Islet precursor cell (in vitro differentiated cells): ENCODE measurements at places on chromosomes 11 and 22.

DNA sequence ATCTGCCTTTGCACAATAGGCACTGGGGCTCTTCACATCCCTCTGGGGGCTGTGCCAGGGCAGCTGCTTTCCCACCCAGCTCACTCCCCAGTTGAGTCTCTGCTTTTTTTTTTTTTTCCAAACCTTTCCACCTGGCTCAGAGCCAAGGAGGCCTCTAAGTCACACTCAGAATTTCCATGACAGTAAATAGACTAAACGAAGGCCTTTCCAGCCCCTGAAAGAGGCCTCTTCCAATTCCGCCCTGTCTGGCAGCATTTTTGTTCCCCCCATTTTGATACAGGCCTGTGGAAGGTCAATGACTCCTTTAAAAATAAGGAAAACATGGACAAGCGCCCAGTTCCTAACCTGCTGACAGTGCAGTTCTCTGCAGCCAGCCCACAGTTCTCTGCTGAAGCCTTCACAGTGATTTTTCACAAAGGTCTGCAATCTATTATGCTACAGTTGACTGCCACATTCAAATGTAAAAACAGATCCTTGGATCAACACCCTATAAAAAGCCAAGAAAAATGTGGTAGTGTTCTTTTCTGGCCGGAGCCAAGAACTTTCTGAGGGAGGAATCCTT is 107.5 kb upstream of the SESN3 start:
- no peak for DNase-seq

GRCh38 chr22:39135092-39135896 is 17.2 kb downstream of the CBX7 start:
- peak; percentile 93 for DNase-seq

DNA sequence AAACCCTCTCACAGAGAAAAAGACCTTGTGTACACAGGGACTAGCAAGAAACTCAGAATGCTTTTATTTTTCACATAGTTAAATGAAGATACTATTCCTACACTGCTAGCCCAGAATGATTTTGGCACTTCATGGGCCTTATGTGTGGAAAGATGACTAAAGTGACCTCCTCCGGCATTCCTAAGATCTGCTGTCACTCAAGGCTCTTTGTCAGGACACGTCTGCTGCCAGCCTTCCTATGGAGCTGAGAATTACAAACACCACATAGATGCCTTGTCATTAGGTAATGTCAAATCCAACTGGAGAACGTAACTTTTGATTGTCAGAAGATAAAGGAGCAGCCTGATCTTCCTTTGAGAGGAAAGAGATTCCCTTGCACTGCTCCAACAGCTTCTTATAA is 249.1 kb downstream of the FAT3 start:
- peak; percentile 66 for DNase-seq

DNA sequence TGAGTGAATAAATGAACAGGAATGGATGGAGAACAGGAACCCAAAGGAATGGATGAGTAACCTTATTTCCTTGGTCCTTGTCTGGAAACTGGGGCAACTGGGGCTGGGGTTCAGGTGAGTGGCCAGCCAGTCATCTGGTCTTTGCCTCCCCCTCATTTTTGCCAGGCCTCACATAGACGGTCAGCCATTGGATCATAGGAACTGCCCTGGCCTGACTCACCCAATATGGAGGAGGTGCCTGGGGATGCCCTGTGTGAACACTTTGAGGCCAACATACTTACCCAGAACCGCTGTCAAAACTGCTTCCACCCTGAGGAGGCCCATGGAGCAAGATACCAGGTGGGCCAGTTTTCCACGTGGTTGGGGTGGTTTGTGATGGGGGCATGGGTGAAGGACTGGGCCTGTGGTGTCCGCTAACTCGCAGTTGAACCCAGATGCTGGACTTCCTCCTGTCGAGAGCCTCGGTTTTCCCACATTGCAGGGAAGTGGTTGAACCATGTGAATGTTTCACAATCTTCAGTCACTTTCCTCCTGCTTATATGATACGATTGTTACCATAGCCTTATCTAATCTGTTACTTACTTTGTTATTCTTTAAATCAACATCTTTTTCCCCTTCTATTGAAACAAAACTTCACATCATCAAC is 4.4 kb downstream of the TRIOBP start:
- DNase-seq: no peak

DNA sequence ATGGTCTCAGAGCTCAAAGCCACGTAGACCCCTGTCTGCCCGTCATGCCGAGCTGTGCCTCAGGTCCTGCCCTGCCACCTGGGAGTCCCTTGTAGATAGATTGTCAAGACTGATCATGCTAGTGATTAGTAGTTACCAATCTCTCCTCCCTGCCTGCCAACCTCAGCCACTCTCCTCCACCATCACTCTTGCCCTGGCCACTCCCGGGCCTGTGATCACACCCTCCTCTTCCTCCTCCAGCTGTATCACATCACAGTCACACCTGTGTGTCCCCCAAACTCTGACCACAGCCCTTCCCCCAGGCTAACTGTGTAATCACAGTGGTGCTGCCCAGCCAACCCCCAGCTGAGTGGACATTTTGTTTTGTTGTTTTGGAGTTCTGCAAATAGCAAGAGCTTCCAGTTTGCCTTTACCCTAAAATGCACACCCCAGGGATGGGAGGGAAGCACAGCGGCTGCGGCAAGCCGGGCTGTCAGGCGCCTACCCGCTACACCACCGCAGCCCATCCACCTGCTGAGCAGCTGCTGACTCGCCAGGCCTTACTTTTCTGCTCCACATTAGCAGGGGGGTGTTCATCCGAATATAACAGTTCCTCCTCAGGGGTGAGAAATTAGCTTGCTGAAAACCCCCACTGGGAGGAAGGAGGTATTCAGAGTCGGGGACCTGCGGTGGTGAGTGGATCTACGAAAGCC is 45.8 kb downstream of the LRFN4 start:
- no peak for DNase-seq

GRCh38 chr11:65210748-65211147 is 29.0 kb downstream of the CAPN1 start:
- DNase-seq: no peak

GRCh38 chr11:110242746-110243145 is 53.7 kb downstream of the RDX start:
- DNase-seq: no peak

GRCh38 chr11:44527476-44527875 is 38.0 kb upstream of the CD82 start:
- DNase-seq: no peak

- no peak for DNase-seq
These were observed 115.7 kb downstream of the NTM start for GRCh38 chr11:131486100-131486499.

DNA sequence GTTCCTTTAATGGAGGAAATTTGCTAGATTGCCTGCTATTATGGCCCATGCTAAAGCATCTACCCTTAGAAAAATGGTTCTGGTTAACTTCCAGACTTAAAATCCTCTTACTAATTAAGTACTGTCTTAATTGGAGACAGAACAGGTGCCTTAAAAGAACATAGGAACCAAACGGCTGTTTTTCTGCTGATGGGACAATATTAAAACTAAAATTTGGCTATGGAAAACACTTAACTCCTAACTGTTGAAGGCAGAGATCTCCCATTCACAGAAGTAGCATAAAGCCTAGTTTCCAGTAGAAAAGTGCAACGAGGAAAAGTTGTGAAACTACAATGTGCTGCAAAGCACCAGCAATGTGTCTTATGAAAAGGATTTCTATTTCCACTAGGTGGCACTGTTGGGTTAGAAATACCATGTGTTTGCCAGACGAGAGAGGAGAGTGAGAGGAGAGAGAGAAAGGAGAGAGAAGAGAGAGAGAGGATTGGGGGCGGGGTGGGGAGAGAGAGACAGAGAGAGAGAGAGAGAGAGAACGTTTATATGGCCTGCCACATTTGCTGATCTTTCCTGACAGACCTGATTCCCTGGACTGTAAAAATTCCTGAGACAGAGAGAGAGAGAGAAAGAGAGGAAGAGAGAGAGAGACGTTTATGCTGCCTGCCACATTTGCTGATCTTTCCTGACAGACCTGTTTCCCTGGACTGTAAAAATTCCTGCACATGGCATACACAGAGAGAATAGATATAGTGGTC is 51.5 kb downstream of the FAM181B start:
- peak; percentile 70 for DNase-seq

- DNase-seq: no peak
These were observed 21.6 kb downstream of the TUG1 start for GRCh38 chr22:30990690-30991089.

- no peak for DNase-seq
These were observed 643.6 kb downstream of the ETS1 start for GRCh38 chr11:127943763-127944162.

DNA sequence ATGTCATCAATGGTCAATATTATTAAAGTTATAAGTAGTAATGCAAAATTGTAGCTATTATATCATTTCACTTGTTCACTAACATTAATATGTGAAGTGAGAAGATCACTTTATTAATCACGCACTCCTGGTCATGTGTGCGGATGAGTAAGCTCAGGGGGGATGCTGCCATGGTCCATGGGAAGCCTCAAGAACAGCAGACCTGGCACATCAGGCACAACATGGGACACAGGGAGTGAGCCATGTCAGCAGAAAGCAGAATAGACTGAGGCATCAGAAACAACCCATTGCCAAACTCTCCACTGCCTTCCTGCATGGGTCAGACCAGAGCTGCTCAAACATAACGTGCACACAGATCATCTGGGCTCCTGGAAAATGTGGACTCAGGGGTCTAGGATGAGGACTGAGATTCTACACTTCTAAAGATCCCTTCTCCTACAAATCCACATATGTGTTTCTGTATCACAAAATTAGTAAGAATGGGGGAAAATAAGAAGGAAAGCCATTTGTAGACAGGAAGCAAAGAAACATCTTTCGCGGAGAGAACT is 63.8 kb upstream of the VPREB1 start:
- no peak for DNase-seq

- no peak for DNase-seq
These were observed 115.1 kb upstream of the GRAMD1B start for GRCh38 chr11:123314972-123315371.

DNA sequence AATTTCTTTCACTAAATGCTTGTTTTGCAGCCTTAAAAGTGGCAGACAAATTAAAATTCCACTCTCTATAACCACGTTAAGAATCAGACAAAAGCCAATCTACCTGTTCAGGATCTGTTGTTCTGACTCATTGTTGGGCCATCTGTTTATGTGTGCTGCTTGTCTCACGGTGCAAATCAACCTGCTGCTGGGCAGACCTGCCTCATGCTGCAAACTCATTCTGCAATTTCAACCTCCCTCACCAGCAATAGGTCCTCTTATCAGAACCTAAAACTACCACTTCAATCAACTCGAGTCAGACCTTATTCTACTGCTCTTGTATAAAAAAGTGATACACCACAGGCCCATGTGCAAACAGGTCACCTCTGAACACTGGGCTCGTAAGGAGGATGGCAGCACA is 75.1 kb downstream of the LARGE2 start:
- DNase-seq: peak; percentile 68

GRCh38 chr11:116686866-116687265 is 85.9 kb downstream of the BUD13 start:
- no peak for DNase-seq

DNA sequence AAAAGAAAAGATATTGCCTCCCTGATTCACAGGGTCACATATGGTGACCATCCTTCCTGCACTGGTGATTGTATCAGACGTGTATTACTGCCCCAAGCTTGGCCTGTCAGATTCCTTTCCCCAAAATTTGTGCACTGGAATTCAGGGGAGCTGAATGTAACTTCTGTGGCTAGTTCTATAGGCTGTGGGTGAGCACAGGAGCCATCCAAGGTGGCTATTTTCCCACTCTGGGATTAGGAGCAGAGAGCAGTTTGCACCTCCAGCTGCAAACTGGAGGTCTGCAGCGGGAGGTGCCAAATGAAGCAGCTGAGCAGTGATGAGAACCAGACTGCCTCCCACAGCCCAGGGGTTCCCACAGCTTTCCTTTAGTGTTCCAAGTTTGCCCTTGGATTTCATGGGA is 124.2 kb upstream of the PITPNB start:
- DNase-seq: no peak

- DNase-seq: no peak
These were observed 20.6 kb downstream of the CYTH4 start for GRCh38 chr22:37302674-37303555.

DNA sequence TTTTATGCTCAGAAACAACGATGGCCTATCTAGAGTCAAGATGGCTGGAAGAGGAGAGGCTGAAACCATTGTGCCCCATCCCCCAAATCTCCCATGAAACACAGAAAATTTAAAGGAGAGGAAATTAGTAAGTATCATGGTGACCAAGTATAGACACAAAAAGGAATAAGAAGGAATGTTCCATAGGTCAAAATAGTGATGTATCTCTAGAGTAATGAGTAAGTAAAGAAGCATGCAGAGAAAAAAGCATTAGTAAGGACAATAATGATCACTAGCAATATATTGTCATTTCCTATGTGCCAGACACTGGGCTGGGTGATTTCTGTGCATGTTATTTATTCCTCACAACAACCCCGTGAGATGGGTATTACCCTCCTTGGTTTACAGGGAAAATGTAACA is 2.6 kb upstream of the SLC22A24 start:
- DNase-seq: no peak

- DNase-seq: no peak
These were observed 3.1 kb downstream of the NAA40 start for GRCh38 chr11:63941901-63942300.

GRCh38 chr11:44557464-44557863 is 8.0 kb upstream of the CD82 start:
- no peak for DNase-seq

- DNase-seq: no peak
These were observed 3.3 kb downstream of the ST3GAL4 start for GRCh38 chr11:126358763-126359160.

DNA sequence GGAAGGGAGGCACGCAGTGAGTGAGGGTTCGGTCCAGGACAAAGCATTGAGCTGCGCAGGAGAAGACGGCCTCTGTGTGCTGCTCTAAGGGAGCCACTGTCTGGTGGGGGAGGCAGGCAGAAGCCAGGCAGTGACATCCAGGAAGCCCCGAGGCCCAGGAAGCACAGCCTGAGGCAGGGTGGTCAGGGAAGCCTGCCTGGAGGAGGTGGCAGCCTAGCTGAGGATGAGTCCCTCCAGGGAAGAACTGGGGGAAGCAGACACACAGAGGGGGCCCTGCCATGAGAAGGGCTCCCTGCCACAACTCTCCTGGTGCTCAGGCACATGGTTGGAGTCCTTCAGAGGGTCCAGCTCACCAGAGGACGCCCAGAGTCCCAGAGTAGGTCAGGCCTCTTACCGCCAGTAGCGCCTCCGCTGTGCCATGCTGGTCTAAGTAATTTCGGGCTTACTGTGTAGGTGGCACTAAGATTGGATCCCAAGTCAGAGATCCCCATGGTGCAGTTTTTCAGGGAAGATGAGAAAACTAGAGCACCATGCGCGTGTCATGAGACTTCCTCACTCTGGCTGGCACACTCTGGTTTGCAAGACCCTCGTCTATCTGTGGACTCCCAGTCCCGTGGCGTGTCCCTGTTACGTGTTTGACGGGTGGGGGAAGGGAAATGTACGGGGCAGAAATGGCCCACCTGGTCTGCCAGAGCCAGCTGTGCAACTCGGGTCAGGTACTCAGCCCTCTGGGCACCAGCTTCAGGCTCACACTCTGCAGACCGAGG is 887.2 kb downstream of the BRD1 start:
- DNase-seq: peak; percentile 43

GRCh38 chr11:2092956-2093412 is 46.2 kb downstream of the IGF2 start:
- DNase-seq: peak; percentile 50

GRCh38 chr11:108859510-108859909 is 194.6 kb downstream of the DDX10 start:
- DNase-seq: no peak

- DNase-seq: no peak
These were observed 35.8 kb downstream of the MTNR1B start for GRCh38 chr11:93005239-93005638.

- peak; percentile 82 for DNase-seq
These were observed 912 bp downstream of the KREMEN1 start for GRCh38 chr22:29073618-29074275.
